ENCODE measurements at places on chromosomes 16 and 17.

DNA sequence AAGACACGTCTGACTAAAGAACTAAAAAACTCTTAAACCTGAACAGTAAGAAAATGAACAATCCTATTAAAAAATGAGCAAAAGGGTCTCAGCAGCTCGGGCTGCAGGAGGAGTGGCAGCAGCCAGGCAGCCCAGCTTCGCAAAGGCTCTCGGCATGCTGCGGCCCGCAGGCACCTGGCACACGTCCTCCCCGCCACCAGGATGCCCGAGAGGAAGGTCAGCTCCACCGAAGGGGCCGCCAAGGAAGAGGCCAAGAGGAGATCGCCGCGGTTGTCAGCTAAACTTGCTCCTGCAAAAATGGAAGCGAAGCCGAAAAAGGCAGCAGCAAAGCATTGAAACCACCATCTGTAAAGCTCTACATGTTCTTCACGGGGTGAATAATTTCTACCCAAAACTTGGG is 173.5 kb downstream of the BCAS3 start:
- no peak for DNase-seq

DNA sequence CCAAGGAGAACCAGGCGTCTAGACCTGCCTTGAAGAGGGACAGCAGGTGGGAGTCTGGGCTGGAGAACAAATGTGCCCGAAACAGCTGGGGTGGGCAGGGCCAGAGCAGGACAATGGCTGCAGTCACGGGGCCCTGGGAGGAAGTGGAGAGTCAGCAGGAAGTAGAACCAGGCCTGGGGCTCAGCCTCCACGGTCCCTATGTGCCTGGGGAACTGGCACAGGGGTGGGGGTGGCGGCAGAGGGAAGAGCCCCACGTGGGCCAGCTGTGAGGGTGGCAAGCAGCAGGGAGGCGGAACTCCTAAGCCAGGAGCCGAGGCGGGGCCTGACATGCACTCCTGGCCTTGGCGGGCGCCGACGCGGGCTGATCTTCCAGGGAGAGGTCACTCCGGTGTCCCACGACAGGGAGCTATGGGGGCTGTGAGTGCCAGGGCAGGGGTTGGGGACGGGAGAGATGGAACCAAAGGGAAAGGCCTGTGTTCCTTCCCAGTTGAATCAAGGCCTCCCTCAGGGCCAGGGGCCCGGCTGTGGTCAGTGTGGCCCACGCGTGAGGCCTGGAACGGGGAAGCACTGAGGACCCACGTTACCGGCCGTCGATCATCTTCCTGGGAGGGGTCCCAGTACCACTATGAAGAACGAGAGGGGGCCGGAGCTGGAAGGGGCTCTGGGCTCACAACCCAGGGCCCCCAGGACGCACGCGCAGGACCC is 42.7 kb downstream of the TIMM22 start:
- peak; percentile 61 for DNase-seq

GRCh38 chr17:81840826-81841778 is 6.3 kb upstream of the PPP1R27 start:
- DNase-seq, result peak; percentile 67

DNA sequence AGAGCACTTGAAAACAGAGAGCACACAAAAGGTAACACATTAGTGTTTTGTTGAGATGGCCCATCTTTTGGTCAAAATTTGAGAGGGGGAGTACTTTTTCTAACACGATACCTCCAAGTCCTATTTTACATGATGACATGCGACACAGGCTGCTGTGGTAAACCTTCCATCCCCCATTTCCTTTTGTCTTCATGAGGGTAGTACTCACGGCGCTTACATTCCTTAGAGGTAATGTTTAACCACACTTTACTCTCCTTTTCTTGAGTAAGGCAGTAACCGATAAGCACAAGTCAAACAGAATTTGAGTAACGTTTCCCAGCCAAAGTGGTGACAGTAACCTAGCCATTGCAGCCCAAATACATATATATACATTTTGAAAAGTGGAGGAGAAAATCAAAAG is 35.8 kb upstream of the PITPNM3 start:
- DNase-seq, result no peak

GRCh38 chr16:22898874-22899348 is 84.9 kb downstream of the HS3ST2 start:
- DNase-seq, result peak; percentile 19

- no peak for DNase-seq
Measured at GRCh38 chr16:69315486-69316311, 4.5 kb downstream of the VPS4A start.

DNA sequence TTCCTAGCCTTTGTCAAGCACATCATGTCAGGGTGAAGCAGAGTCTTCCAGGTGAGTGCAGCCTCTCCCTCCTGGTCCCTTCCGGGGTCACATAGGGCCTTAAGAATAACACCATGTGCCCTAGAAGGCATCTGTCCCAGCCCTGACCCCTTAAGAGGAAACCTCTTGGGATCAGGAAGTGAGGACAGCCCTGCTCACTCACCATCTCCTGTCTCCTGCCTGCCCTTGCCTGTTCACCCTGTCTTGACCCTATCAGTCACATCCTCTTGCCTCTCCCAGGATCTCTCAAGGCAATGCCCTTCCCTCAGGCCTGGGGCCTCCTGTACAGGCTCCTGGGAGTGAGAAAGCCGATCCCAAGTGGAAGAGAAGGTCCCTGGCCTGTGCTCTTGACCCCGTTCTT is 13.9 kb downstream of the MYL4 start:
- DNase-seq, result no peak

- DNase-seq, result peak; percentile 15
Measured at GRCh38 chr17:31318298-31318801, 3.1 kb downstream of the EVI2A start.

- DNase-seq, result peak; percentile 13
Measured at GRCh38 chr16:66581246-66581952, 2.1 kb downstream of the CMTM2 start.

GRCh38 chr17:42456223-42457106 is 2.2 kb upstream of the ATP6V0A1 start:
- peak; percentile 74 for DNase-seq

DNA sequence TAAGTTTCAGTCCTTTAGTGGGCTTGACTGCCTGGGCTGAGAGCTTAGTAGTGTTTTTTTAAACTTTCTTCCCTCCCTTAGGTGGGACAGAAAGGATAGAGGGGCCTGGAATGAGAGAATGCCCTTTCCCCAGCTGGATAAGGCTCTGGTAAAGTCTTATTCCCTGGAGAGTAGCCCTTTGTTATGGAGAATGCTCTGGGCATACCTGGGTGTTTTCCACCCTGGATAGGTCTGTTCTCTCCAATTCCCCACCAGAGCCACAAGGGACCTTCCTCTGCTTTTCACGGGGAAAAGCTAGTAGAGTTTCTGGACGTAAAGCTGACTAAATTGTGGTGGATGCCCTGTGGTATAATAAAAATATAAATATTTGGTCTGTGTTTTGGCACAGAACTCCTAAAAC is 164.1 kb downstream of the HS3ST4 start:
- DNase-seq, result no peak

DNA sequence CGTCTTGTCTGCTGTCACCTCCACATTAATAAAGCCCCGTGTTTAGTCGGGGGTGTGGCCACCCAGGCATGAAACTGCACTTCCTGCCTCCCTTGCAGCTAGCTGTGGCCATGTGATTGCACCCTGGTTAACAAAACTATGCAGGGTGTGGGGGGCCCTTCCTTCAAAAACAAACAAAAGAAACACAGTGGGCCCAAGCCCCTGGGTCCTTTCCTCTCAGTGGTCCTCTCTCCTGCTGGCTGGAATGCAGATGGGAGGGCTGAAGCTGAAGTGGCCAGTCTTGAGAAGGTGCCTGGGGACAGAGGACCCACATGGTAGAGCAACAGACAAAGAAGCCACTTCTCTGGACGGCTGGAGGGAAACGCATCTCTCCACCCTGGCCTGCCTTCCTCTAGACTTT is 38.0 kb upstream of the FOXF1 start:
- no peak for DNase-seq

DNA sequence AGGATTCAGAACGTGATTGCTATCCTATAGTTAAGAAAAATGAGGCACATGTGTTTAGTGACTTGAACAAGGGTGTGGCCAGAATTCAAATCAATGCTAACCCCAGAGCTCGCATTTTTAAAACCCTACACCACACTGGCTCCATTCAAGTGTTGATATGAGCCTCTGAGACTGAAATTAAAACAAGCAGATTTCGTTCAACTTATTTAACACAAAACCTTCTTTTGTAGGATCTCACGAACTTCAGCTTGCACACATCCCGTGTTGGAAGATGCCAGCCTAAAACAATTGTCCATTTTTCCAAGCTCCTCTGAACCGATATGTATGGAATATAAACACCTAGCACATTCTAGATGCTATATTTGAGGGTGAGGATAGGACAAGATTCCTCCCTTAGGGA is 231.0 kb upstream of the IRX5 start:
- DNase-seq, result no peak

- no peak for DNase-seq
Measured at GRCh38 chr16:14345512-14346115, 274.5 kb downstream of the MRTFB start.

DNA sequence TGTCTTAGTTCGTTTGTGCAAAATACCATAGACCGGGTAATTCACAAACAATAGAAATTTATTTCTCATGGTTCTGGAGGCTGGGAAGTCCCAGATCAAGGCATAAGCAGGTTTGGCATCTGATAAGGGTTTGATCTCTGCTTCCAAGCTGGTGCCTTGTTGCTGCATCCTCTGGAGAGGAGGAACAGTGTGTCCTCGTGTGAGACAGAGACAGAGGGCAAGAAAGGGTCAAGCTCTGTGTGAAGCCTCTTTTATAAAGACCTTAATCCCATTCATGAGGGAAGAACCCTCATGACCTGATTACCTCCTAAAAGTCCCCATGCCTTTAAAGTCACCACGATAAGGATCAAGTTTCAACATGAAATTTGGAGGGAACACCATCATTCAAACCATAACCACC is 55.8 kb upstream of the TANC2 start:
- DNase-seq, result no peak

- DNase-seq, result peak; percentile 75
Measured at GRCh38 chr17:44919885-44920564, 4.7 kb upstream of the GFAP start.

GRCh38 chr17:40073454-40074174 is 10.8 kb downstream of the THRA start:
- DNase-seq, result no peak

GRCh38 chr16:70714581-70715054 is 28.8 kb upstream of the MTSS2 start:
- DNase-seq, result no peak

- DNase-seq, result no peak
Measured at GRCh38 chr17:82831818-82832200, 8.0 kb downstream of the ZNF750 start.

DNA sequence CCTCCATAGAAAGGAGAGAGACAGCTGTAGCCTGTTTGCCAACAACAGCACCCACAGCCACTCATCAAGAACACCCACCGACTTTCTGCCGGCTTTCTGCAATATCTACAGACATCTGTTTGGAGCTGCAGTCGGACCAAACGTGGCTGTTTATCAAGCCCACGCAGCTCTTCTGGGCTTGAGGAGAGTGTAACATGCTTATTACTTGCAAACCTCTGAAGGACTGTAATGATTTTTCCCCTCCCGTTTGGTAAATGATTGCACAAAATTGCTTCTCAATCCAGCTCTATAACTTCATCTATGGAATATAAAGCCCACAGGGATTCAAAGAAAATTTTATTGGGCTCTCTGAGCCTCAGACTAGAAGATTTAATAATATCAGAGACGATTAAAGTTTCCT is 100.5 kb downstream of the VAT1L start:
- peak; percentile 80 for DNase-seq

GRCh38 chr17:79742951-79743476 is 12.3 kb downstream of the ENPP7 start:
- DNase-seq, result no peak

DNA sequence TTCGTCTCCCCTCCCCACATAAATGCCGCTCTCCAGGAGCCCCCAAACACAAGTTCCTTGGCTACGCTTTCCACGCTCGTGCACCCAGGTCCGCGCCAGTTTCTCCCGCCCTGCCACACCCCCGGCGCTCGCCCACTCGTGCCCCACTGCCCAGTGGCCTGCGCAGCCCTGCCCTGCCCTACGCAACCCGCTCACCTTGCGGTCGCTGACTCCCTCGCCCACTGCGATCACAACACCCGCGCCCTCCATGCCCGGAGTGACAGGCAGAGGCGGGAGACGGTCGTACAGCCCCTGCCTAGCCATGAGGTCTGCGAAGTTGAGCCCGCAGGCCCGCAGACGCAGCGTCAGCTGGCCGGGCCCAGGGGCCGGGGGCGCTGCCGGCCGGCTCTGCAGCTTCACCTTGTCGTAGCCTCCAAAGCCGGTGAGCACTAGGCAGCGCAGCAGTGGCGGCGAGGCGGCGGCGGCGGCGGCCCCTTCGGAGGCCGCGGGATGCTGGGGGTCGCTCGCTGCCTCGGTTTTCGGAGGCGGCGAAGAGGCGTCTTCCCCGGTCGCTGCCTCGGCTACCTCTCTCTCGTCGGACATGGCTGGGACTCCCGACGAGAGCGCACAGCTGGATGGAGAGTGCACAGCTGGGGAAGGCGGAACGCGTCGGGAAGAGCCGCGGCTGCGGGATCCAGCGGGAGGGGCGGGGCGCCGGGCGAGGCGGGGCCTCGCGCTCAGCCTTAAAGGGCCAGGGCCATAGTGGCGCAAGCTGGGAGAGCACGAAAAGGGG is at the start of gene VAT1:
Gene VAT1 (minus strand): TSS at position 645 of the 772 bp plus-strand sequence. CDS start 63 bp downstream, at position 582.
- DNase-seq, result peak; percentile 87

DNA sequence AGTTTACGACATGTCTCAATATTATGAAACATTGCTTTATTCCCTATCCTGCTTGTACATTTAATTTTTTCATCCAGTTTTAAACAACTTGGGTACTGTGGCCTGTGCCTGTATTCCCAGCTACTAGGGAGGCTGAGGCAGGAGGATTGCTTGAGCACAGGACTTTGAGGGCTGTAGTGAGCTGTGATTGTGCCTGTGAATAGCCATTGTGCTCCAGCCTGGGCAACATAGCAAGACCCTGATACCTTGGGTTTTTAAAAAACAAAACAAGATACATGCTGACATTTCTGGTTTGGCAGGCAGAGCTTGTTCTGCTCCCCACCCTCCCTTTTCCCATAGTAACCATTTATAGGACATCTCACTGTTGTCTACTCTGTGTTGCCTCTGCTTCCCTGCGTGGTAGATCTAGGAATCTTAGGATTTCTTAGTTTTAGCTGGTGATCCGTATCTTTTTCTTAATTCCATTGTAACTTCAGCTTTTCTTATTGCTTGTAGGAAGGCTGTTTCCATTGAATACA is 35.6 kb downstream of the TENT4B start:
- DNase-seq, result no peak

GRCh38 chr16:35637683-35638082 is 2178.3 kb downstream of the TP53TG3F start:
- no peak for DNase-seq

- no peak for DNase-seq
Measured at GRCh38 chr16:84416407-84417321, 48.3 kb downstream of the ATP2C2 start.

- DNase-seq, result no peak
Measured at GRCh38 chr17:9192010-9192409, 170.7 kb downstream of the NTN1 start.

- DNase-seq, result no peak
Measured at GRCh38 chr17:74211912-74212208, 1.5 kb upstream of the TTYH2 start.

DNA sequence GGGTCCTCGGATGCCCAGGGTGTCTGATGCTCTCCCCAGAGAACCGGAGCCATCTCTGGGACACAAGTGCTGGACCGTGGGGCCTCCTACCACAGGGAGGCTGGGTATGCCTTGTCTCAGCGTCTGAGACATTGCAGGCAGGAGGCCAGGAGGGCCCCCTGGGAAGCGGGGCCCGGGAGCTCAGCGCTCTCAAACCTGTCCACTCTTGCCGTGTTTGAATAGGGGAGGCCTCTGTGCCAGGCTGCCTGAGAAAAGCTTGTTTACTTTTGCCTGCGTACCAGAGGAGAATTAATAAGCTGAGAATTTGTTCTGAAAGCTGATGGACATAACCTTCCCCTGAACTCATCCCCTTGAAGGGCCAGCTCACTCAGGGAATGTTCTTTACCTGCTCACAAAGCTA is 163.8 kb downstream of the NTN1 start:
- DNase-seq, result peak; percentile 63
